Esophagus squamous epithelium (tissue), 5 donors: ENCODE measurements at places on chromosomes 6 and 20. TPM values are rescaled to one million over a fixed set of nuclear protein-coding genes. Genes with fewer than 3 reads are reported as not detected.

Gene KCNQ5
- total RNA-seq = 4.4 TPM

Gene CRIP3
- total RNA-seq = not detected

Gene MATN4
- total RNA-seq = not detected

Gene CDH4
- 0.38 TPM for total RNA-seq

Gene FOXA2
- not detected for total RNA-seq

Gene HLA-DQB2
- not detected for total RNA-seq

Gene SIRPB1
- total RNA-seq = 1.5 TPM

Gene SLC26A8
- total RNA-seq = not detected

Gene TREML2
- total RNA-seq = not detected

Gene SAPCD1
- total RNA-seq = 2.9 TPM

Gene CALHM4
- total RNA-seq = not detected

Gene OR2B6
- not detected for total RNA-seq

Gene PRR18
- total RNA-seq = not detected

Gene CST5
- not detected for total RNA-seq

Gene SPDEF
- total RNA-seq = not detected

Gene SLC22A3
- total RNA-seq = 10.5 TPM

Gene OR2J3
- total RNA-seq = not detected

Gene ANGPT4
- total RNA-seq = not detected

Gene TMEM30A
- total RNA-seq = 97.0 TPM

Gene UBE2C
- 54.4 TPM for total RNA-seq

Gene RNF217
- 26.3 TPM for total RNA-seq

Gene PLA2G7
- not detected for total RNA-seq

Gene KCNK5
- total RNA-seq = 11.0 TPM

Gene TCP11
- not detected for total RNA-seq

Gene IL17A
- not detected for total RNA-seq

Gene ABHD16B
- not detected for total RNA-seq

Gene OPRL1
- not detected for total RNA-seq

Gene GNMT
- total RNA-seq = not detected

Gene PTCHD4
- not detected for total RNA-seq

Gene METTL24
- 0.57 TPM for total RNA-seq

Gene STX11
- 15.4 TPM for total RNA-seq

Gene KIAA0408
- 16.4 TPM for total RNA-seq

Gene KCNK16
- not detected for total RNA-seq

Gene CST8
- total RNA-seq = not detected

Gene CARMIL1
- total RNA-seq = 17.3 TPM

Gene LMBRD1
- 33.2 TPM for total RNA-seq

Gene TRIM15
- not detected for total RNA-seq
